Stimulated activated CD8-positive, alpha-beta memory T cell treated with anti-CD3 and anti-CD28 coated beads, Interleukin-15, amount 100 ng/mL, for 24 hours (primary cell): ENCODE measurements at places on chromosomes 4 and X.

GRCh38 chr4:147157860-147158701 is 212.4 kb upstream of the TTC29 start:
- no peak for DNase-seq

DNA sequence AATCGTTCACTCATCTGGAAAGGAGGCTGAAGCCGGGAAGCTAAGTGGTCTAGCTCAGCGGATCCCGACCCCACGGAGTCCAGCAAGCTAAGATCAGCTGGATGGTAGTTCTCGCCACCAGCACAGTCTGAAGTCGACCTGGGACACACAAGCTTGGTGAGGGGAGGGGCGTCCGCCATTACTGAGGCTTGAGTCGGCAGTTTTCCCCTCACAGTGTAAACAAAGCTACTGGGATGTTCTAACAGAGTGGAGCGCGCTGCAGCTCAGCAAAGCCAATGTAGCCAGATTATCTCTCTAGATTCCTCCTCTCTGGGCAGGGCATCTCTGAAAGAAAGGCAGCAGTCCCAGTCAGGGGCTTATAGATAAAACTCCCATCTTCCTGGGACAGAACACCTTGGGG is 555.4 kb downstream of the BCOR start:
- DNase-seq = no peak

DNA sequence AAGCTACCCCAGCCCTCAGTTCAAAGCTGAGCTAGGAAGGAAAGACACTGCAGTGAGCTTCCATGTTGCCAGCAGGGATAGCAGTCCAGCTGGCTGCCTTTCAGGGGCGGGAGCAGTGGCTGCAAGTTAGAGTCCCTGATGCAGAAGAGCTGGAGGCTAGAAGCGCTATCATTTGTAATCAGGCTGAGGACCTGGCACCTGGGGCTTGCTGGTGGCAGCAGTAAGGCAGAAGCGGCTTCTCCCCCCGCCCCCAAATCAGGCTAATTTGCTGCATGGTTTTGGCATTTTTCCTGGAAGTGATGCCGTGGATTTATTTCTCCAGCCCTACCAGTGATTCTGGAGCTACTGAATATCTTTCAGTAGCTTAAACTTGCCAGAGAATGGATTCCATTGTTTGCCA is 203.3 kb downstream of the CLCN4 start:
- DNase-seq = no peak

- no peak for DNase-seq
Observed at GRCh38 chrX:124280294-124280902, 52.1 kb upstream of the TEX13D start.

DNA sequence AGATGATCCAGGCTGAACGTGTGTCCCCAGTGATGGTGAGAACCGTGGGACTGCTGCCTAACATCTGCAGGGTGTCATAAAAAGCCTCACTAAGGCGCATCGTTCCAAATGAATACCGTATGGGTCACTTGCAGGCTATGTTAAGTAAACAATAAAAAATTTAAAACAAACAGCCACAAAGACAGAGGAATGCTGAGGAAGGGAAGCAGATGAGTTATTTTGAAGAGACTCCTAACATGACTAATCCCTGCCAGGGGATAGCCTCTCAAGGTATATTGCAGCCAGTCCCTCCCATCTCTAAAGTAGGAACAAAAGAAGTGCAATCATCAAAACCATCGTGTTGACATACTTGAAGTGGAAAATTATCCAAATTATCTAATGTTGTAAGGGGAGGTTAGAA is 83.8 kb downstream of the UNC5C start:
- DNase-seq = no peak

GRCh38 chr4:48223633-48224295 is 45.9 kb downstream of the TEC start:
- no peak for DNase-seq
